ENCODE measurements at places on chromosomes 16 and 17. TPM values are rescaled to one million over a fixed set of nuclear protein-coding genes. Genes with fewer than 3 reads are reported as not detected.

DNA sequence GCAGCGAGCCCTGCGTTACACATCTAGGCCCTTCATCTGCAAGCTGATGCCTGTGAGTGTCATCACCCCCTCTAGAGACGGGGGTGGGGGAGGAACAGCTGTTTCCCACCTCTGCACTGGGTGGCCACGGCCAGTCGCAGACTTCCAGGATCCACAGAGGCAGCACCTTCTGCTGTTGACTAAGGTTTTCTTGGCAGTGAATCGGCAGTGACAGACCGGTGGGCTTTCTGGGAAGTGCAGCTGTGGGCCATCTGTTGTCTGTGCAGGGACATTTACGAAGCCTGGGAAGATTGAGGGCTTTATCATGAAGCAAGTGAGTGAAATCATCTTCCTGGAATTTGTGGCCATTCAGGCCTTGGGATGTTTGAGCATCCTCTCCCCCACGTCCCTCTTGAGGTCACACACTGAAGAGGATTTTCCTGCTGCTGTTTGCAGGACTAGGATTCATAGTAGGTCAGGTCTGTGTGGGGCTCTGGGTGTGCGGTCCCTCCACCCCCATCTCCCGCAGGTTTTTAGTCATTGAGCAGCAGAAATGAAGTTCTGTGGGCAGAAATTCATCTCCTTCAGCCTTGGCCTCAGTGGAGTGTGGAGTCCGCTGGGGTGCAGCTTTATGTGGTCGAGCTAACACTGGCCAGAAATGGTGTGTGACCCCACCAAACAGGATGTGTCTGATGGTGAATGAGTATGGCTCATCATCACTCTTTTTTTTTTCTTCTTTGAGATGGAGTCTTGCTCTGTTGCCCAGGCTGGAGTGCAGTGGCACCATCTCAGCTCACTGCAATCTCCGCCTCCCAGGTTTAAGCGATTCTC, 12.0 kb downstream of the PGS1 start:
- no peak overlapping the region for H3K4me3 ChIP-seq
- no peaks in the 10 kb centered on the region for H3K27me3 ChIP-seq
- peak overlapping the region; percentile 66 for H3K27ac ChIP-seq

DNA sequence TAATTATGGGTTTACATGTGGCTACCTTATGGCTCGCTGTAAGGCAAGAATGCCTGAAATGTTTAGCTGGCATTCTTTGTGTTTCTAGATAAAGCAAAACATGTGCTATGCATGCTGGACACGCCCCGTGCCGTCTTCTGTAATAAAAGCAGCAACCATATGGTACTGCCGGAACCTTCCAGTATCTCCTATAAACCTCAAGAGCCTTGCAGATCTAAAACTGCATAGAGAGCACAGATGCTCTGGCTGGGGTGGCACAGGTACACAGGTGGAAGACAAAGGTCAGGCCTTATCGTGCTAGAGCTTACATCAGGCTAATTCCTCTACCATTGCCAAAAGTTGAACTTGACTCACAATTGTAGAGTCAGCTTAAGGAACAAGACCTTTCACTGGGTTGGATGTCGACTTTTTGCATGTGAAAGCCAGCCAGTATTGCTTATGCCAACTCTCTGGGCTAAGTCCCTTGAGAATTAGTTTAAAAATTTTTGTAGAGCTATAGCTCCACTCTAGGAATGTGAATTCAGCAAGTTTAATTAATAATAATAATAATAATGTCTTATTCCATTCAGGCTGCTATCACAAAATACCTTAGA, 187.4 kb upstream of the CACNG5 start:
- no peaks in the 10 kb centered on the region for H3K27me3 ChIP-seq
- no peak overlapping the region for H3K27ac ChIP-seq
- DNase-seq: no peak
- H3K4me3 ChIP-seq: no peak overlapping the region
- peaks cover 22% of the 10 kb centered on the region for H3K4me1 ChIP-seq
- peaks cover 33% of the 10 kb centered on the region for H3K36me3 ChIP-seq

DNA sequence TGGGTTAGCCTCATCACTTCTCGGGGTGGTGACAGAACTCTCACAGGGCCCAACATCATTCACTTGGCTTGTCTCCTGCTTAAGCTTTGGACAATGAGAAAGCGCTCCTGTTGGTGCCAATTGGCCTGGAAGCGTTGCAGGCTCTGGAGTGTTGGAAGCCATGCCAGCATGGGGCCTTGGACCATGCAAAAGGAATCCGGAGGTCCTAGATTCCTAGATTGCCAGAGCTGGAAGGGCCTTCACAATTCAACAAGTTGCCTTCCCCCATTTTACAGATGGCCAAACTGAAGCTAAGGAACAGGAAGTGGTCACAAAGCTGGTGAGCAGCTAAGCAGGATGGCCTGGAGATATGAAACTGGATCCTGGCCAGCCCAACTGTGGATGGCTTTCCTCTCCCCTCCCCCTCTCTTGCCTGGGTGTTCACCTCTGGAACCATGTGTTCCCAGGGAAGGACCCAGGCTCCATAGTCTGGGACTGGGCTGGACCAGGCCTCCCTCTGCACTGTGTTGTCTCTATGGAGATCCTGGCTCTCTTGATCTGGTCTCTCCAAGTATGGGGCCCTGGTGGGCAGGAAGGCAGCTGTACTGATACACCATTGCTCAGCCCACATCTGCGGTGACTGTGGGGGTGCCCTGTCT, 6.0 kb upstream of the IGFBP4 start:
- peaks cover 22% of the 10 kb centered on the region for H3K27me3 ChIP-seq
- no peaks in the 10 kb centered on the region for H3K36me3 ChIP-seq
- peaks cover 16% of the 10 kb centered on the region for H3K4me1 ChIP-seq

DNA sequence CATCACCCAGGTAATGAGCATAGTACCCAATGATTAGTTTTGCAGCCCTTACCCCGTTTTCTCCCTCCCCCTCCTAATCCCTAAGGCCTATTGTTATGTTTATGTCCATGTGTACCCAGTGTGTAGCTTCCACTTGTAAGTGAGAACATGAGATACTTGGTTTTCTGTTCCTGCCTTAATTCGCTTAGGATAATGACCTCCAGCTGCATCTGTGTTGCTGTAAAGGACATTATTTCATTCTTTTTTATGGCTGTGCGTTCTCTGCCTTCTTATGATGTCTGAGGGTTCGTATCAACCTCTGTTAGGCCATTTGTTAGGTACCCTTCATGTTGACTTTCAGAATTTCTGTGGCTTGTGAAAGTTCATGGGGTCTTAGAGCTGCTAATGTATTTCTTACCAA, 31.0 kb downstream of the CTCF start:
- no peak for DNase-seq
- H3K27me3 ChIP-seq: no peaks in the 10 kb centered on the region
- peaks cover 29% of the 10 kb centered on the region for H3K4me1 ChIP-seq
- H3K36me3 ChIP-seq: peaks cover 3% of the 10 kb centered on the region
- H3K27ac ChIP-seq: no peak overlapping the region

GRCh38 chr16:22098405-22099255, 6.3 kb downstream of the VWA3A start:
- H3K4me3 ChIP-seq: no peak overlapping the region
- peaks cover 5% of the 10 kb centered on the region for H3K4me1 ChIP-seq
- H3K36me3 ChIP-seq: no peaks in the 10 kb centered on the region
- no peak overlapping the region for H3K27ac ChIP-seq
- no peak for DNase-seq

DNA sequence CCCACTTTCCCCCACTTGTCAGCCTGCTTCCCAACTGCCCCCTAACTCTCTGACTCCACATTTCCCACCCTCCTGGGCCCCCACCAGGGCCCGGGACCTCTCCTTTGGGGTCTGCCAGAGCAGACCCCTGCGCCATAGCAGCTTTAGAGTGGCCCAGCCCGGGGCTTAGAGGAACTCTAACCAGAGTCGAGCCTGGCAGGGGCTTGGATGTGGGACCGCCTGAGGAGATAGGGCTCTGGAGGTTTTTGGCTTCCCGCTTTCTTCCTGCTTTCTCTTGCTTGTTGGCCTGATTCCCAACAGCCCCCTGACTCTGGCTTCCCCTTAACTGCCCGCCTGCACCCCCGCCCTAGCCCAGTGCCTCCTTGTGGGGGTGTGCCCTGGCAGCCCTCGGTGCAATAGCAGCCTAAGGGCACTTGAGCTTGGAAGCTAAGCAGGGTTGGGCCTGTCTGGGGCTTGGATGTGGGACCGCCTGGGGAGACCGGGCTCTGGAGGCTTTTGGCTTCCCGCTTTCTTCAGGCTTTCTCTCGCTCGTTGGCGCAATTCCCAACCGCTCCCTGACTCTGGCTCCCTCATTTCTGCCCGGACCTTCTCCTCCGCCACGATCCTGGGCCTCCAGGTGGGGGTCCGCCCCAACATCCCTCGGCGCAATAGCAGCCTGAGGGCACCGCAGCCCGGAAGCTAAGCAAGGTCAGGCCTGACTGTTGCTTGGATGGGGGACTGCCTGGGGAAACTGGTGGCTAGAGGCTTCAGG, 2292.0 kb downstream of the TP53TG3F start:
- DNase-seq: no peak
- H3K4me3 ChIP-seq: no peak overlapping the region
- no peaks in the 10 kb centered on the region for H3K36me3 ChIP-seq
- no peaks in the 10 kb centered on the region for H3K4me1 ChIP-seq
- no peak overlapping the region for H3K27ac ChIP-seq

GRCh38 chr17:14748036-14748710, 447.3 kb downstream of the HS3ST3B1 start:
- peak; percentile 41 for DNase-seq
- H3K36me3 ChIP-seq: no peaks in the 10 kb centered on the region
- no peak overlapping the region for H3K27ac ChIP-seq
- peaks cover 3% of the 10 kb centered on the region for H3K4me1 ChIP-seq
- no peak overlapping the region for H3K4me3 ChIP-seq
- no peaks in the 10 kb centered on the region for H3K27me3 ChIP-seq

DNA sequence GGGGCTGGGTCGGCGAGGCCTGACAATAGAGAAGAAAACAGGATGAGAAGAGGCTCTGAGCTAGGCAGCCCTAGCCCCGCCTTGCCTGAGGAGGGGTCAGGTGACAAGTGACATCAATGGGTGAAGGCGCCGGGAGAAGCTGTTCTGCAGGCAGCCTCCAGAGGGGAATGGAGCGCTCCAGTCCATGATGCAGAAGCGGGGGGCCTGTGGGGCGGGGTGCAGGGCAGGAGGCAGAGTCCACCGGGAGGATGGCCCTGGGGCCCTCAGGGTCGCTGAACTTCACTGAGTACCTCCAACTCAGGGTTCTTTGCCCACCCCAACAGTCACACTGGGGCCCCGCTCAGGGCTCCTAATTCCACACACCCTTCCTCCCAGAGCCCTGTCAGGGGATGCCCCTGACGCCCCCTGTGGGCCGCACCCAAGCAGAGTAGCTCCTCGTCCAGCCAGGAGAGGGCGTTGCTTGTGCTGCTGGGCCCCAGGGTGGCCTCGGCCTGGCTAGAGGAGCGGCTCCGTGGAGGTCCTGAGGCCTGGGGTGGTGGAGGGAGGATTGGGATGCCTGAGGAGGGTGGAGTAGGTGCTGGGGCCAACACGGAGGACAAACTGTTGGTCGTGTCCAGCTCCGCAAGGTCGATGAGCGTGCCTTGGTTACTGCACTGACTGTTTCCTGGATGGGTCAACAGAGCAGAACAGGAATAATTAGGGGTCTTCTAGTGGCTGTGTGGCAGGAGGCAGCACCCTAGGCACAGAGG, 20.8 kb downstream of the GGA3 start:
- peaks cover 34% of the 10 kb centered on the region for H3K4me1 ChIP-seq
- peak; percentile 53 for DNase-seq
- no peaks in the 10 kb centered on the region for H3K27me3 ChIP-seq

- H3K4me3 ChIP-seq: no peak overlapping the region
- DNase-seq: no peak
- no peaks in the 10 kb centered on the region for H3K36me3 ChIP-seq
- H3K27me3 ChIP-seq: peaks cover 47% of the 10 kb centered on the region
- H3K27ac ChIP-seq: no peak overlapping the region
Observed at GRCh38 chr16:79582789-79583188, 17.7 kb downstream of the MAF start.

GRCh38 chr16:21265104-21265837, 12.8 kb downstream of the CRYM start:
- H3K4me1 ChIP-seq: no peaks in the 10 kb centered on the region
- H3K27ac ChIP-seq: no peak overlapping the region
- no peak for DNase-seq
- H3K4me3 ChIP-seq: no peak overlapping the region
- peaks cover 2% of the 10 kb centered on the region for H3K27me3 ChIP-seq
- H3K36me3 ChIP-seq: no peaks in the 10 kb centered on the region

GRCh38 chr16:24071666-24072360, 184.3 kb upstream of the CACNG3 start:
- peaks cover 38% of the 10 kb centered on the region for H3K4me1 ChIP-seq
- H3K4me3 ChIP-seq: no peak overlapping the region
- H3K27me3 ChIP-seq: no peaks in the 10 kb centered on the region
- DNase-seq: no peak
- no peak overlapping the region for H3K27ac ChIP-seq

DNA sequence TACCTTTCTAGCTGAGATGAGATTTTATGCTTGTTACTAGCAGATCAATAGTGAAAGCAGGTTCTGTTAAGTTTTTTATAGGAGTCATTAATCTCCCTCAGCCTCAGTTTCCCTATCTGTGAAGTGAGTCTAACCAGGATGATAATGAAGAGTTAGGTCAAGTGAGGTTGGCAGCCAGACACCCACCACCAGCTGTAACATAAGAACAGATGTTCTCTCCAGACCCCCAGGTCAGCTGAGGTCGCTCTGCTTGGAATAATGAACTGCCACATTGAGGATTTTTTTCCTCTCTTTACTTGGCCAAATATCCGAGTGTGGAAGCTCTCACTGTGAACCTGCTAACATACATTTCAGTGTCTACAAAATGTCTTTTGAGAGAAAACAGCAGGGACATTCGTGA, 389.6 kb downstream of the WWOX start:
- H3K36me3 ChIP-seq: no peaks in the 10 kb centered on the region
- H3K27ac ChIP-seq: no peak overlapping the region
- DNase-seq: no peak
- no peak overlapping the region for H3K4me3 ChIP-seq

- H3K36me3 ChIP-seq: peaks cover 6% of the 10 kb centered on the region
- H3K27ac ChIP-seq: no peak overlapping the region
- H3K4me3 ChIP-seq: no peak overlapping the region
- no peaks in the 10 kb centered on the region for H3K4me1 ChIP-seq
- peaks cover 11% of the 10 kb centered on the region for H3K27me3 ChIP-seq
Observed at GRCh38 chr17:27367121-27367981, 73.4 kb downstream of the WSB1 start.

GRCh38 chr16:19085679-19086200, 18.3 kb downstream of the COQ7 start:
- DNase-seq: no peak
- peaks cover 3% of the 10 kb centered on the region for H3K4me1 ChIP-seq
- H3K36me3 ChIP-seq: peaks cover 15% of the 10 kb centered on the region
- peaks cover 14% of the 10 kb centered on the region for H3K27me3 ChIP-seq

The DGKE gene
- total RNA-seq: 36.4 TPM

The MRTFB gene
- total RNA-seq: 13.3 TPM

The CES5A gene
- not detected for total RNA-seq

The C16orf92 gene
- not detected for total RNA-seq

The PPP1R1B gene
- not detected for total RNA-seq

The HYDIN gene
- not detected for total RNA-seq

The PPY gene
- total RNA-seq: not detected

The SEZ6L2 gene
- 0.09 TPM for total RNA-seq

The CMTM2 gene
- total RNA-seq: 1.6 TPM

The PRMT7 gene
- total RNA-seq: 60.9 TPM

The HOXB7 gene
- 1.7 TPM for total RNA-seq

The KRT24 gene
- not detected for total RNA-seq

The PDILT gene
- total RNA-seq: not detected

The RTN4RL1 gene
- 0.09 TPM for total RNA-seq

The TP53TG3B gene
- not detected for total RNA-seq

Data from activated CD8-positive, alpha-beta memory T cell treated with anti-CD3 and anti-CD28 coated beads, Interleukin-2, amount 10 ng/mL, durations not matched to agents 7 days and 5 days (primary cell).